ENCODE measurements at places on chromosomes 4 and X.

DNA sequence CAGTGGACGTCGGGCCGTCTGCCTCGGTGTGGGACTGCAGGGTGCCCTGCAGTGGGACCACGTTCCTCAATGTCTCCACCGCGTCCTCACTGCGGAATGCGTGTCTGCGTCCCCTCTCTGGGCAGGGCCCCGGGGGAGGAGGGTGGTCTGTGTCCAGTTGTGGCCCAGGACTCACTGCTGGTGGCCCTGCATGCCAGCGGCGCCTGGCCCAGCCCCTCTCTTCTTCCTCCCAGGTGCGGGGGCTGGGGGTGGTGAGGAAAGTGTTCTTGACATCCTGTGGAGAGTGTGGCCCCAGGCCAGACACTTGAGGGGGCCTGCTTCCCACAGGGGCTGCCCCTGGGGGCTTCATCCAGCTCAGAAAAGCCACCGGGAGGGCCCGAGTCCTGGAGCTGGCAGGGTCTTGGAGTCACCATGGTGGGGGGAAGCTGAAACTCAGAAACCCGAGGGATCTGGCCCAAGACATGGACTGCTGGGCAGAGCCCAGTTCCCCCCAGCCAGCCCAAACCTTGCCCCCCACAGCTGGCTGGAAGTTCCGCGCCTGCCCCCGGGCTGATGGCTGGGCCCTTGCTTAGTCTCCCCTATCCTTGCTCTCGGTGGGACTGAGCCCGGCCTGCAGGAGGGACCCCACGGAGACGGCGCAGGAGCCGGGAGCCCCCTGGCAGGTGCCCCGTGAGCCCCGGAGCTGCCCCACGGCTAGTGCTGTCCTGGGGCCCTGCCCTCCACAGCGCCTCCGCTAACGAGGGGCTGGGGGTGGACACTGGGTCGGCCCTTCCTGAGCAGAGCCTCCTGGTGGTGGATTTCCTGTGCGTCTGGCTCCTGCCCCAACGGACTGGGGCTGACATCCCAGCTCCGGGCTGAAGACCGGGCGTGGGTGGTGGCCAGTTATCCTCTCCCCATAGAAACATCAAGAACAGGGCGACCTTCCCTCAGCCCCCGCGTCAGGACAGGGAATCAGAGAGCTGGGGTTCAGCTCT lies 2.9 kb downstream of the DOK7 start:
- DNase-seq: no peak

- DNase-seq: no peak
Observed at GRCh38 chrX:2781226-2781571, 29.4 kb downstream of the XG start.

GRCh38 chr4:78293821-78294301 lies 236.7 kb downstream of the FRAS1 start:
- DNase-seq: no peak

GRCh38 chr4:140239311-140239710 lies 85.3 kb upstream of the MAML3 start:
- DNase-seq: no peak

DNA sequence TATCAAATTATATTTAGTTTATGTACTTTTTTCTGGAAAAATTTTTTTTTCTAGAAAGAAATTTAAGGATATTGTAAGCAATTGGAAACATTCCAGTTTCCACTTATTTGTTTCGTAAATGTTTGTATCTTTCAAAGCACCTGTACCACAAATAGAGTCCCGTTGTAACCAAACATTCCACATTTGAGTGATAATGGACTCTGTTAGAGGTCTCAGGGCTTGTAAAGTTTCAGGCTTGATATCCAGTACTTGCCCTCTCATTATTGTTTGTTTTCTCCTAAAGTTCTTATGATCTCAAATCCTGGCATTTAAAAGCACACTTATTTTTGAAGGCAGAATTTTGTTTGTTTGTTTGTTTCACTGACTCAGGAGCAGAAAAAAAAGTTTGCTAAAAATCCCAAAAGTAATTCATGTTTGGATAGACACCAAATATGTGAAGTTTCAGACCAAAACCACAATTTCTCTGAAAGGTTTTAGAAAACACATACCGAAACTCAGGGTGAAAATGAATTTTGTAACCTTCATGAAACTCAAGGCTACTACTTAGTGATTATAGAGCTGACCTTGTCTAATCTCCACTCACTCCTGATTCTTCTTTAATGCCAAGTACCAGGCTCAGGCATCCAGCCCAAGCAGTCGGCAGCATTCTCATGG lies 5.7 kb upstream of the TMEM192 start:
- no peak for DNase-seq

- no peak for DNase-seq
Observed at GRCh38 chrX:130443875-130444274, 42.1 kb downstream of the RBMX2 start.

DNA sequence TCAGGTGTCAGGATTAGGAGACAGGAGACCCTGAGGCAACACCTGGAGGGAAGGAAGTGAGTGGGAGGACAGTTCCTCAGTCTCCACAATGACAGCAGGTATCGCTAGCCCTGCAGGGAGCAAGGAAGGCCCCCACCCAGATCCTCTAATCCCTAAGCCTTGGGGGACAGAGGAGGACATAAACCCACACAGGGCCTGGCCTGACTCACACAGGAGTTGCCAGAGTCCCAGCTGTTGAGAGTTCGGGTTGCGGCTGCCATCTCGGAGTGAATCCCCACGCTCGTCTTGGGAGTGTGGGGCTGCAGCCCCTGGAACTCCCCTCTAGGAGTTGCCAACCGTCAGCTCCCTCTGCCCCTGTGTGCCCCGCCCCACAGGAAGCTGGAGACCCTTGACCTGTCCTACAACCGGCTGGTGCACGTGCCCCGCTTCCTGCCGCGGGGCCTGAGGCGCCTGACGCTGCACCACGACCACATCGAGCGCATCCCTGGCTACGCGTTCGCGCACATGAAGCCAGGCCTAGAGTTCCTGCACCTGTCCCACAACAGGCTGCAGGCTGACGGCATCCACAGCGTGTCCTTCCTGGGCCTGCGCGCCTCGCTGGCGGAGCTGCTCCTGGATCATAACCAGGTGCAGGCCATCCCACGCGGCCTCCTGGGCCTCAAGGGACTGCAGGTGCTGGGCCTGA lies 9.2 kb upstream of the BGN start:
- DNase-seq: no peak

- DNase-seq: no peak
Observed at GRCh38 chr4:12548678-12549077, 935.5 kb downstream of the RAB28 start.

- no peak for DNase-seq
Observed at GRCh38 chr4:79083406-79084010, 144.3 kb upstream of the PAQR3 start.

GRCh38 chr4:101271516-101271915 lies 75.8 kb downstream of the PPP3CA start:
- DNase-seq: no peak

- no peak for DNase-seq
Observed at GRCh38 chr4:76883147-76883546, 14.8 kb downstream of the SOWAHB start.

DNA sequence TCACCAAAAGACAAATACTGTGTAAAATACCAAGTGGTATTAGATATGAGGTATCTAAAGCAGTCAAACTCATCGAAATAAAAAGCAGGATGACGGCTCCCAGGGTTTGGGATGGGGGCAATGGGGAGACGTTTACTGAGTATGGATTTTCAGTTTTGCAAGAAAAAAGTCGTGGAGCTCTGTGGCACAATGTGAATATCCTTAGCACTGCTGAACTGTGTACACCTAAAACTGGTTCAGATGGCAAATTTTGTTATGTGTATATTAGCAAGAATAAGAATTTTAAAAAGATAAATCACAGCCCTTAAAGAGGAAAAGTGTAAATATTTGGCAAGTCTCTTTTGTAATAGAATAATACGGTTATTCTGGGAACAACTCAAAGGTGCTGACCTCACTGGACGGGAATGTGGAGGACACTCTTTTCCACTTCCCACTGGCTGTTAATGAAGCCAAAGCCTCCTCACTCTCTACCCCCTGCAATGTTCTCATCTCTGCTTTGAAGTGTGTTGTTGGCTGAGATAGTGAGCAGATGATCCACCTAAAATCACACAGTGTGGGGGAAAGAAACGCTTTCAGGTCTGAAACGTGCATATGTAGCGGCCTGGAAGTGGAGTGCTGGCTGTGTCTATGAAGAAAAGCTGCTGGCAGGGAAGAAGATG lies 49.2 kb downstream of the SEL1L3 start:
- DNase-seq: no peak

DNA sequence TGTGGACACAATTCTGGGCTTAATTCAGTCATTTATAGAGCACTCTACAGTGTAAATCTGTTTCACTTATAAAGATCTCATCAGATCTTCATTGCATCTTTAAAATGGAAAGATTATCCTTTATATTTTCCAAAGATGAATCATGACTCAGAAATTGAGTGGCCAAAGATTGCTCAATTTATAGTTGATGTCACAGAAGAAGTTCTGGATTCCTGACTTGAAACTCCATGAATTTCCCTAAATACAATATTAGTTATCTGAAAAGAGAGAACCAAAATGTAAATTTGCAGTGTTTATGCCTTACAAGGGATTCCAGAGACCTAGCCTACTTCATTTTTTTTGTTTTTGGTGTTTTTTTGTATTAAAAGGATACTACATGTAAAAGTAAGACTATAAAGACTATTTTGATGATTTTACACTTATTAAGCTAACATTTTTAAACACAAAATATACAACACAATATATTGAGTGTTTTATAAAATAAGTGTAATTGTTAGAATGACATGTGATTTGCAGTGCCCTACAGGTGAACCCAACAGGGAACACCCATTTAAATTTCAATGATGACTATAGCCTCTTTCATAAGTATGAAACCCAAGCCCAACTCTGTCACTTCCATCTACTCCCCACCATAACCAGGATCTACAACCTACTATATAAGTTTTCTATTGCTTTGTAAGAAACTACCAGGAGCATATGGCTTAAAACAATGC lies 183.5 kb downstream of the PCDH7 start:
- no peak for DNase-seq

DNA sequence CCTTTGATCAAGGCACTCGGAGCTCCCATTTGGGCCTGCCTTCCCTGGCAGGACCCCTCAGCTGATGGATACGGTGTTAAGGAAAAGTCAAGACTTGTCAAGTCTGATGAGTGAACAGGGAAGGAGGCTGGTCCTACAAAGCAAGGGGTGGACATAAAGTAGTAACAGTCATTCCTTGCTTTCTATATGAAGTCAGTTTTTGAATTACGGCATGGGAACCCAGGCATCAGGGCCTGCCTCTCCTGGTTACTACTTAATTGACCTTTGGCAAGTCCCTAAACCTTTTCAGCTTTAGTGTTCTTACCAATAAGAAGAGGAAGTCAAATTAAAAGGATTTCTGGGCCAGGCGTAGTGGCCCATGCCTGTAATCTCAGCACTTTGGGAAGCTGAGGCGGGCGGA lies 7.0 kb downstream of the CHST7 start:
- DNase-seq: no peak

GRCh38 chr4:184061582-184061981 lies 156.1 kb downstream of the ENPP6 start:
- DNase-seq: no peak

DNA sequence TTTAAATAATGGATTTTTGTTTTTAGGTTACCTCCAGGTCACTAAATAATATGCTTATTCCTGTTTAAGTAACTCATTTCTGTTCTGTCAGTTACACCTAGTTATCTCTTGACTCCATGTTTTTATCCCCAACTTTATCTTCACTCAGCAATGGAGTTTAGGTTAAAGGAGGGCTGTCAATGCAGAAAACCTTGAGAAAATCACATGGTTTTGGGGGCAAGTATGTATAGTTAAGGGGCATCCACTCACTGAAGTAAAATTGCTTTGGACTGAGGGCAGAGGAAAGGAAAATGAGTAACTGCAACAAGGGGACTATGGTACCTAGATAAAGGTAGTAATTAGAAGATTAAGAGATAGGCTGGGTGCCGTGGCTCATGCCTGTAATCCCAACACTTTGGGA lies 87.1 kb downstream of the UBE2K start:
- no peak for DNase-seq

- DNase-seq: no peak
Observed at GRCh38 chrX:138775517-138775916, 64.0 kb upstream of the FGF13 start.

- DNase-seq: no peak
Observed at GRCh38 chr4:88018466-88018865, 11.0 kb downstream of the PKD2 start.

- DNase-seq: no peak
Observed at GRCh38 chr4:131348263-131348662, 1800.8 kb upstream of the PCDH10 start.

GRCh38 chrX:54788446-54788845 lies 9.6 kb downstream of the ITIH6 start:
- no peak for DNase-seq

DNA sequence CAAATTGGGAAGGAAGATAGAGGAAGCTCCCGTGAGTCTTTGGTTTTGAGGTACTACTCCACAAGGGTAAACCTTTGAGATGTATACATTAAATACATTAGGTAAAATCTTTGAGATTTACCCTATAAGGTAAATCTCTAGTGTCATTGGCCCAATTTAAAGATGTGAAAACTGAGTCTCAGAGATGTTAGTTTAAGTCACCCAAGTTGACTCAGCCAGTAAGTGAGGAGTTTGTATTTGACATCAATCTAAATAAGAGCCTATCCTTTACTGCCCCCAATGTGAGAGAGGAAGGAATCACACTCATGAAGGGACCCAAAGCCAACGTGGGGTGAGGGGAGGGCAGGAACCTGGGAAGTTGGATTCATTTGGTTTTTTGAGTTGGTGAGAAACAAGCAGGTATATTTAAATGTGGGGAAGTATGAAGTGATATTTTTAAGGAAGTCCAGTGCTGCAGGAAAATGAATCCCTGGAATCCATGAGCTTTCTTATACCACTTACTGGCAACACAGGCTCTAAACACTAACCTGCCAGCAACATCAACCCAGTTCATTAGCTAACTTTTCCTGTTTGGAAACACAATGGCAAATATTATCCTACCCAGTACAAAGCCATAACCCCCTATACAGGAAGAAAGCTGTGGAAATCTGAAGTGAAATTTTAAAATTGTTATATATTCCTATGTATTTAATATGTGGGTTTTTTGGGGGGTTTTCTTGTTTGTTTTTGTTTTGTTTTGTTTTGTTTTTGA lies 55.3 kb downstream of the PALLD start:
- no peak for DNase-seq

GRCh38 chr4:54541426-54542118 lies 116.2 kb upstream of the KIT start:
- no peak for DNase-seq

GRCh38 chr4:129094347-129094746 lies 1.0 kb upstream of the SCLT1 start:
- DNase-seq: no peak

DNA sequence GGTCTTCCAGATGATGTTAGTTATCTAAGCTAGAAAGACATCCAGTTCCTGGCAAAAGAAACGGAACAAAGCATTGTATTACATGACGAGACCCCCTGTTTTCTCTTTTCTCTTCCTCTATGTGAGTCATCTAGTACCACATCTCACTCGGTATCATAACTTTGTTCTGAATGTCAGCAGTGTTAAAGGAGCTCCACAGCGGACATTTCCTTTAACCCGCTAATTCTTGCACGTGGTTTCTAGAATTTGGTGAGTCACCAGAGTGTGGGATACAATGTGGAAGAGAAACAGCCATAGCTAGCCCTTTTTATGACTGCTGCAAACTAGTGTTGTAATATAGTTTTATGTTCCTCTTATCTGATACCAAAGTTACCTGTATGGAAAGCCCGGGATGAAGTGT lies 243.7 kb downstream of the TENM3 start:
- DNase-seq: peak; percentile 3

GRCh38 chrX:68508799-68509198 lies 9.9 kb downstream of the YIPF6 start:
- DNase-seq: no peak

Measured in stimulated activated CD4-positive, alpha-beta T cell treated with anti-CD3 and anti-CD28 coated beads, Interleukin-15, amount 100 ng/mL, for 24 hours (primary cell).